Amygdala (tissue), 56 donors: ENCODE measurements at places on chromosomes 6 and 20.

GRCh38 chr6:144344646-144345045, 59.5 kb downstream of the UTRN start:
- DNase-seq: no peak

DNA sequence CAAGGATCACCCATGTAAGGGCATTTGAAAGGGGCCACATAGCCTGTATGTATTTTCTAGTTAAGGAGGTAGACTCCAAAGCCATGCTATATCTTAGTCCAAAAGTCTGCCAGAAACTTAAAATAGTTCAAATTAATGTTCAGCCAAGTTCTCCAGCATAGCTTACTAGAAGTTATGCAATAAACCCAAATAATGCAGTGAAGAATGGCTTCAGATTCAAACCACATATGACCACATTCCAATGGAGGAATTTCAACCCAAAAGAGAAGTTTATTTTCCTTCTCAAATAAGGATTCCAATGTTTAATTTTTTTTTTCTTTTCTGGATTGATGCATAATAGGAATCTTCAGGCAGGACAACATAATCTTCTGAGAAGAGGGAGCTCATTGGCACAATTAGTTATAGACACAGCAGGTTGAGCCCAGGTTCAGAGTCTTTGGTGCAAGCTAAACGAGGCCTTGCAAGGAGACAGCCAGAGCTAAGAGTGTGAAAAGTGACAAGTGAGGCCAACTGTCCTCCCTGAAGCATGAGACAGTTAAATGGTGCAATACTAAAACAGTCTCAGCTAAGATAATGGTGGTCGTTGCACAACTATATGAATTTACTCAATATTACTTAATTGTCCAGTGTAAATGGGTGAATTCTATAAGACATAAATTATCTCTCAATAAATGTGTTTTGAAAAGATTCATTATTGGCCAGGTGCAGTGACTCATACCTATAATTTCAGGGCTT, 598.8 kb upstream of the CDH4 start:
- no peak for DNase-seq

GRCh38 chr20:15071085-15071808, 733.8 kb upstream of the FLRT3 start:
- no peak for DNase-seq

GRCh38 chr6:122652431-122652830, 42.2 kb downstream of the PKIB start:
- DNase-seq: no peak

DNA sequence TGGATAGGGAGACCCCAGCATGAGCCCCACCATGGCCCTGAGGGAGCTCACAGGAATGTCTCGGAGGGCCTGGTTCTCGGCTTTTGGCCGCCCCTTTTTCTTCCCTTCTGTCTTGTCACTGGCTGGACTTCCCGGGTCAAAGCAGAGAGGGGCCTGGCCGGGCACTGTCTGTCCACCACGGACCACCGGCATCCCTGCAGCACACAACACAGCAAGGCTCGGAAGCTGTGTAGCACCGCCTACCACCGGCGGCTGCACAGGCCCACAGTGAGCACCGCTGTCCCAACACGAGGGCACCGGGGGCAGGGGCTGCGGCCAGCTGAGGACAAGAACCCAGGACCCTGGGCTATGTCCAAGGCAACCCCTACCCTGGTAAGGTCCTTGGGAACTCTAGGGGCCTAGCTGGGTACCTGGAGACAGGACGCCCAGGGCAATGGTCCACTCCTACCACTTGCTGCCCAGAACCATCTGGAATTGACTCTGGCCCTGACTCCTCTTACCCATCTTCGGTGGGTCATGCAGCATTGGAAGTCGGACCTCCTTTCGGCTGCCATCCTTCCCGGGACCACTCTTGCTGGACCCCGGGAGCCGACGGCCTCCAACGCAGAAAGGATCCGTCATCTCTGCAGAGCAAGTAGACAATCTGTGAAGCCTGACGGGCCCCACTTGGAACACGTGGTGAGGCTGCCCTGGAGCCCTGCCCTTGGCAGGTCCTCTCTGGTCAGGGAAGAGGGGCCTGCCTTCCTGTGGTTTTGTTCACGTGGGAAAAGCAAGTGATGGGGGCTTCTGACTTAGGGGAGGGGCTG, 2.2 kb downstream of the ZNF512B start:
- DNase-seq: no peak

DNA sequence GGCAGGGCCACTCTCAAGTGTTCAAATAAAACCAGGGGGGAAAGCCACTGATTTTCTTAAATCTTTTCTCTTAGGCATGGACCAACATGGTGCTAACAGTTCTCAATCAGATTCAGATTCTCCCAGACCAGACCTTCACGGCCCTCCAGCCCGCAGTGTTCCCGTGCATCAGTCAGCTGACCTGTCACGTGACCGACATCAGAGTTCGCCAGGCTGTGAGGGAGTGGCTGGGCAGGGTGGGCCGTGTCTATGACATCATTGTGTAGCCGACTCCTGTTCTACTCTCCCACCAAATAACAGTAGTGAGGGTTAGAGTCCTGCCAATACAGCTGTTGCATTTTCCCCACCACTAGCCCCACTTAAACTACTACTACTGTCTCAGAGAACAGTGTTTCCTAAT, 41.5 kb upstream of the SMIM28 start:
- no peak for DNase-seq

DNA sequence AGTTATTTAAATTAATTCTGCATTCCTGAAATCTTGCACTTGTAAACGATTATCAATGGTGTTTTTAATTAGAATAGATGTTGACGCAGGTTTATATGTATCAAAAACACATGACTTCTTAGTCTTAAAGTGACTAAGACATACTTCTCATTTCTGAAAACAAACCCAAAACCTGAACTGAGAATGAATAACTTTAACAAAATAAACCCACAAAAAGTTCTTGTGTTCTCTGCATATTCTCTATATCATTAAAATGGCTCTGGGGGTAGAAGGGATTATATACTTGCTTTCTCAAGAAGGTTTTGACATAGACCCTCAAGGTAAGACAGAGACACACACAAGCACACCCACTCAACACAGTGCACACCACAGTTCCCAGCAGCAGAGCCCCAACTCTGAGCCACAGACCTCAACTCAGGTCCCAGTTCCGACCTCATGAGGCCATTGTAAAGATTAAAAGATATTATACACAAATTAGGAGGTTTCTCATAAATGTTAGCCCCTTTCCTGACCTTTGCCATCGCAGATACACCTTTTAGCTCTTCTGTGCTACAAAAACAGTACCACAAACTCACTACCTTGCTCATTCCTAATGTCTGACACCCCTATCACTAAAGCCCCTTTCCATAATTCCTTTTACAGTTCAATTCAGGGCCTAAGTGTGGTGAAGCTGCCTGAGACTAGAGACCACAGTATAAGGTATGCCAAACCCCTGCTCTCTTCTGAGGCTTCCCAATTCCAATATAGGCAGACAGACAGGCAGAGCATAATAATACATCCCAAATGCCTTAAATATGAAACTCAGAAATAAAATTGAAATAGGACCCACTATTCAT, 267.8 kb downstream of the PTPRK start:
- DNase-seq: no peak

GRCh38 chr6:154882107-154882506, 113.0 kb upstream of the TIAM2 start:
- DNase-seq: no peak

DNA sequence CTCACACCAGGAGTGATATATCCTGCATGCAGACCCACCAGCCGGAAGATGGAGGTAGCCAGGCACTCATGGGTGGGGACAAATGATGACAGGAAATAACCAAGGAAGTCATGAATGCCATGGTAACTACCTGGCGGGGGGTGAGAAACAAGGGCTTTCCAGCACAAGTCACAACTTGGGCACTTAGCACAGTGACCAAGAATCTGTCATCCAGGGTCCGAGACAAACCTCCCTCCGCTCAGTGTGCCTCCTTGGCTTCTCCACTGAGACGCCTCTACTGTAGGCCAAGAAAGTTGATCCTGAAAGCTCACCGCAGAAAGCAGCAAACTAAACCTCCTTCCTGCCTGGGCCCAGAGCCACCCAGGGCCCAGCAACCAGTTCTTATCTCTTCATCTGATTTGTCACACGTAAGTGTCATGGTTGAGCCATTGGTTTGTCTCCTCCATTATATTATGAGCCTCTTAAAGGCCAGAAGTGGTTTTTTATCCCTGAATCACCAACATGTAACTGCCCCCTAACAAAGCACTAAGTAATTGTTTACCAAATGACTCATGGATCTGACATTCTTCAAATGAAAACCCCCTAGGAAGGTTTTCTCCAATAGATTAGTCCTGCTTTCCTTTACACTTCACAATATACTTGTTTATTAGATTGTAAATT, 84.3 kb upstream of the TAB2 start:
- no peak for DNase-seq

DNA sequence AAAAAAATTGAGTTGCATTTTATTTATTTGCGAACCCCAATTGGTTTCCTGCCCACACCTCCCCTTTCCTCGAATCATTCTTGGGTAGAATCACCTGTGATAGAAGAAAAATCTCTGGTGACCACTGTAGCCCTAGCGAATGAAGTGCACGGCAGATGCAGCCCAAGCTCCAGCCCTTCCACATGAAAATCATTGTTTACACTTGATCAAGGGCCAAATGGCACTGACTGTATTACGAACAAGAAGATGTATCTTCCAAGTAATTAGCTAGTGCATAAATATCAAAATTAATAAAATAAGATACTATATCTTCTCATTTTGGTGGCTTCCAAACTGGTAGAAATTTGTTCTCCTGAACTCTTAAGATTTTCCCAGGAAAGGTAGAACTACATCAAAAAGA, 93.4 kb upstream of the ARID1B start:
- no peak for DNase-seq

DNA sequence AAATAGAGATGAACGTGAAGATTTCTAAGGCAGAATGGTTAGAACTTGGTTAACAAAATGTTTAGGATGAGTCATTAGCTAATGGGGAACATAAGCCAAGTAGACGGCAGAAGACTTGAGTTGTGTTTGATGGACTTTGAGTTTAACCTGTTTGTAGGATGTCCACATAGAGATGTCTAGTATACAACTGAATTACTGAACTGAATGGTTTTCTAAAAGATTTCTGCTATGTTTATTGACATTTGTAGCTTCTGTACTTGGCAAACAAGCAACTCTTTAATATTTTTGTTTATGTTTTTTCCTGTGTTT, 54.5 kb upstream of the DYNLRB1 start:
- DNase-seq: no peak

- no peak for DNase-seq
Measured at GRCh38 chr6:91523511-91523910, 936.6 kb upstream of the MAP3K7 start.
